Urinary bladder (tissue), 4 donors: ENCODE measurements at places on chromosomes 12 and 14.

- DNase-seq, result no peak
Observed at GRCh38 chr12:112928978-112929377, 9.3 kb upstream of the OAS3 start.

GRCh38 chr12:12718853-12719252, 1.7 kb downstream of the CDKN1B start:
- no peak for DNase-seq

GRCh38 chr14:55052269-55052930, 953 bp downstream of the MAPK1IP1L start:
- DNase-seq, result peak; percentile 32

- no peak for DNase-seq
Observed at GRCh38 chr12:47238669-47239114, 158.9 kb upstream of the AMIGO2 start.

GRCh38 chr12:41943671-41944070, 201.0 kb downstream of the GXYLT1 start:
- DNase-seq, result no peak

GRCh38 chr14:21543963-21544362, 17.8 kb upstream of the SALL2 start:
- no peak for DNase-seq

DNA sequence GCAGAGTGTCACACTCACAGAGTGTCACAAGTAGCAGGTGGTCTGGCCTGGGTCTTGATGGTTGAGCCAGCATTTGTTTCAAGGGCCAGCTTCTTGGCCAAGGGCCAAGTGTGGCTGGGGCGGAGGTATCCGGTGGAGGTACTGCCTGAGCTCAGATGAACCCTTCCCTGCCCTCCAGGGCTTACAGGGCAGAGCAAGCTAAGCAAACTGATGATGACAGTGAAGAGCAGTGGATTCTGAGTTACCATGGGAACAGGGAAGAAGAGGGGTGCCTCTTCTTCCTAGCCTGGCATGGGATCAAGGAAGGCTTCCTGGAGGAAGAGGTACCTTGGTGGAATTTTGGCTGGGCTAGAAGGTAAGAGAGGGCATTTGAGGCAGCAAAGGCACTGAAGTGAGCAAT, 35.7 kb downstream of the MVK start:
- DNase-seq, result no peak
